Activated CD8-positive, alpha-beta memory T cell treated with anti-CD3 and anti-CD28 coated beads for 1 hour (primary cell): ENCODE measurements at places on chromosomes 4 and X.

DNA sequence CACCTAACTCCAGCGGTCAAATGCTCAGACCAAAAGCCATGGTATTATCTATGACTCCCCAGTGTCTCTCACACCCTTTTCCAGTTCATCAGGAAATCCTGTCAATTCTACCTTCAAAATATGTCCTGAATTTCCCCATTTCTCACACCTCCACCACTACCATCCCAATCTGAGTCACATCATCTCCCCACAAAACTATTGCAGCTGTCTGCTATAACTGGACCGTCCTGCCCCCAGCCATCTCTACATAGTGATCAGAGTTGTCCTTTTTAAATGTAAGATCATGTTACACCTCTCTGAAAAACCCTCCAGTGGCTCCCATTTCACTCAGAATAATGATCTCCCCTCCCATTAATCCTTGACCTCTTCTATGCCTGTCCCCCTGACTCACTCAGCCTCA is 6.8 kb upstream of the ODAPH start:
- DNase-seq = no peak

- DNase-seq = no peak
These were observed 155.1 kb downstream of the SHROOM3 start for GRCh38 chr4:76589872-76590797.

DNA sequence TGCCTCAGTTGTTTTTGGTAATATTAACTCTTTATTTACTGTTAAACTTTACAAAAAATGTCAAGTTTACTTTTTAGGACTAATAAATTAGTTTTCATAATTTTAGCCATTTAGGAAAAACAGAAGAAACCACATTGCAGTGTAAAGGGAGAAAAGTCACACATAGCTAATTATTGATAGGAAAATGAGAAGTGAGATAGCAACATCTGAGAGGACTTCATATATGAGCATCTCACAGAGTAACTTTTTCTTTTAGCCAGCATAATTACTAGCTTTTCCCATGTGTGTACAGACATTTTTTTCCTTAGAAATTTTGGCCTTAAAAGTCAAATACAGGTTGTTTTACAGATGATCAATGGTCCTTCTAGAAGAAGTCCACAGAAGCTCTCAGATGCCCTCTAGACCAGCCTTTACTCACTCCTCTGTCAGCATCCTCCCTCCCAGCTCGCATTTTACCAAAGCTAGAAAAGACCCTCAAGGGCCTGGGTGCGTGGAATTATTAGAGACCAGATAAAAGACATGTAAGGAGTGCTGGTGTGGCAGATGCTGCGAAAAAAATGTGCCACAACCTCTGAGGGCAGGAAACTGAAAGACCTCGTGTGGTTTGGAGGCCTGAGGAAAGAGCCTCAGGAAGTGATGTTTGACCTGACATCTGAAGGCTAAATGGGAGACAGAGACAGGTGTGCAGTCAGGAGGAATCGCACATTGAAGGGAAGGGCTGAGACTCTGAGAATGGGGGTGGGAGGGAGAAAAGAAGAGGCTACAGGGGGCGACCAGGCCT is 156.9 kb downstream of the CBR4 start:
- DNase-seq = no peak

DNA sequence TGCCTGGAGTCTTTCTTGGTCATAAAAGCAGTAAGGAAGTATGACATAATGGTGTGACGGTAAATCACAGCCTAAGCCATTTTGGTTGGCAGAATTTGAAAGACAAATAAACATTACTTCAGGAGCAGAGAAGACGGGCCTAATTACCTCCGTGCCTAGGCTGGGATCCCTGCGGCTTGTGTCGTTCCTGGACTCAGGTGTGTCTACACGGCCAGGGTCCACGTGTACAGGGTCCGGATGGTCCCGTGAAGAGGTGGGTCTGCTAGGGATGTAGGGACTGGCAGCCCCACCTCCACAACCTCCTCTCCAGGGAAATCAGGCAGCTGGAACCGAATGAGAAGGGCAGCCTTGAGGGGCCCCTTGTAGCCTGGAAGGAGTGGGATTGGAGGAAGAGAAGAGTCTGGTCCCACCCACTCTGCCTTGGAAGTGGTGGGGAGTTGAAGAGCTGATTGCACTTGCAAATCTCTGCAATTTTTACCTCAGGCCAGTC is 55.4 kb upstream of the PLAC1 start:
- no peak for DNase-seq

DNA sequence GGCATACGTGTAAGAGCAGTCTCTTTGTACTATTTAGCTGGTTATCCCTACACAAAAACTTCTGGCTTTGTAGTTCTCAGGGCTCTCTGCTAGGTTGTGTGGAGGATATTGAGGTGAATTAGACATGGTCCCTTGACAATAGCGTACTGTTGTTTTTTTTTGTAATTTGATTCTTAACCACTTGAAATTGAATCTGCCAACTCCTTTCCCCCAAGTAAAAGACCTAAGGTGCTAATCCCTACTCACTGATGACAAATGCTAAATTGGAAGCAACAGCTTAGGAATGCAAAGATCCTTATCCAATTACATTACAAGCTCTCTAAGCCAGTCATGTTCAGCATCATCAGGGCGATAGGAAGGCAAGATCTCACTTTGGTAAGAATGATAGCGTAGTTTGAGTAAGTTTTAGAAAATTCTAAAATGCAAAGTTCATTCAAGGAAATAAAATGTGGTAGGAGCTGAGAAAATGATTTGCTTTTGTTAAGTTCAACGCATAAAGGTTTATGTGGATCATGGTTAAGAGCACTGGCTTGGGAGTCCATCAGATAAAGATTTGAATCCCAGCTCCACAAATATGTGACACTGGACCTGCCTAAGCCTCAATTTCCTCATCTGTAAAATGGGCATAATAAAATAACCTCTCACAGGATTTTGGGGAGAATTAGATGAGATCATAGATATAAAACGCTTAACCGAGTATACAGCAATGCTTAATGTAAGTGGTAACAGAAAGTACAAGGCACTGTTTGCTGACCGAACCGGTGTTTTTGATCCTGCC is 39.3 kb downstream of the DOCK11 start:
- no peak for DNase-seq

DNA sequence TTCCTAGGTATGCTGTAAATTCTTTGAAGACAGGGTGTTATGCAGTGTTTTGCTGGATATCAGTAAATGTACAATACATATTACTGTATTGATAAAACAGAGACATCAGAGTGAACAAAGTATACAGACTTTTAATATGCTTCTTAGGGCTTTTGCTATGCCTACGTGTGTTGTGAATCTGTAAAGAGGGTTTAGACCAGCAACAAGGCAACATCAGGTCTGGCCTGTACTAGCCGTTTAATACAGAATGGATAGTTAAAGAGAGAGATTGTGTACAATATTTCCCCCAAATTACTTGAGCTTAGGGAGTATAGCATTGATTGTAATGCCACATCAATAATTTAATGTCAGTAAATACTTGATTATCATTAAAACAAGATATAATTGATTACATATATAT is 75.2 kb downstream of the PAQR3 start:
- no peak for DNase-seq

- DNase-seq = no peak
These were observed 98.0 kb downstream of the SH3KBP1 start for GRCh38 chrX:19789376-19789775.

GRCh38 chr4:74032064-74032463 is 6.4 kb downstream of the CXCL3 start:
- no peak for DNase-seq

GRCh38 chr4:156896527-156896926 is 75.1 kb downstream of the PDGFC start:
- no peak for DNase-seq

- DNase-seq = no peak
These were observed 48.4 kb downstream of the MAGEB17 start for GRCh38 chrX:16215660-16216059.

GRCh38 chrX:111467896-111468295 is 43.5 kb upstream of the SERTM2 start:
- DNase-seq = no peak

GRCh38 chr4:87026800-87027495 is 92.1 kb downstream of the AFF1 start:
- no peak for DNase-seq

DNA sequence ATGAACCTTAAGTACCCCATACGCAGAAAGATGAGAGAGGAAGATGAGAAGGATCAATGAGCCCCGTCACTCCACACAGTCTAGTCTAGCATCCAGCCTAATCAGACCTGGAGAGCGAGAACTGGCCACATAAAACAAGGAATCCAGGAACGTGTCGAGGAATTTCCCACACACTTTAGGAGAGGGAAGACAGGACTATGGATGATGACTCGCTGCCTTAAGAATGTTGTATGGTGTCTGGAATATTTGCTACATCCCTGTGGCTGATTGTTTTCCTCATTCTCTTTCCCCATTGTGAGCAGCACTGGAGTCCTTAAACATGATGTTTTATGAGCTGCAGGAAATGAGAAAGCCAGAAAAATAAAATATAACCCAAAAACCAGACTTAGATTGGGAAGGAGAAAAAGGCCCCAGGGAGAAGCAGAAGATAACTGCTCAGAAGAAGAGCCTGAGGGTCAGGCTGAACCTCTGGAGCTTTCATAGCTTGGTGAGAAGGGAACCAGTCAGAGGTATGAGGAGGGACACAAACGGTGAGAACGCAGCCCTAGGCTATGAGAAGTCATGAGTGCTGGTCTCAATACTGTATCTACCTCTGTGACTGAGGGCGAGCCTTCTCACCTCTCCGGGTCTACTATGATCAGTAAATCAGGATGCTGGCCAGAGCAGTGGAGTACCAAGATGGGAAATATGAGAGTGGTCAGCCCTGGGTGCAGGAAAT is 139.5 kb upstream of the NOCT start:
- no peak for DNase-seq

DNA sequence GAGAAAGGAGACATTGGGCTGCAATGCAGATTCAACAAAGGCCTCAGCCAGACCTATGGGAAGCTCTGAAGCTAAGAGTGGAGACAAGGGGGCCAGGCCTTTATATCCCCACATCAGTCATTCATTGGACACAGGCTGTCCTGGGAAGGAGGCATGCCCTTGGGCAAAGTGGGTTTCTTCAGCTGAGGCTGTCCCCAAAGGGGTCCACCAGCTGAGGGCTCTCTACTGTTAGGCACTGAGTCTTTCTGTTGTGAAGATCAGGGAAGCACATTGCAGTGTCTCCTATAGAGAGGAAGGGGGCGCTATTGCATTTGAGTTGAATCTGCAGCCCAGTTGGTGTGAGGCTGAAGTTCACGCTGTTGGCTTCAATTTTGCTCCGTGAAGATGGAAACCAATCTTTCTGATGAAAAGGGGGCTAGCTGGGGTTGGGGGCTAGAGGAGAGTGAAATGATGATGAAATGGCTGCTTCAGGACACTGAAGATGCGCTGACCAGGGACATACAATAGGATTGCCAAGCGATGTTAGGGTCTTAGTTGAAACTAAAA is 48.0 kb downstream of the SLC25A5 start:
- DNase-seq = peak; percentile 3

DNA sequence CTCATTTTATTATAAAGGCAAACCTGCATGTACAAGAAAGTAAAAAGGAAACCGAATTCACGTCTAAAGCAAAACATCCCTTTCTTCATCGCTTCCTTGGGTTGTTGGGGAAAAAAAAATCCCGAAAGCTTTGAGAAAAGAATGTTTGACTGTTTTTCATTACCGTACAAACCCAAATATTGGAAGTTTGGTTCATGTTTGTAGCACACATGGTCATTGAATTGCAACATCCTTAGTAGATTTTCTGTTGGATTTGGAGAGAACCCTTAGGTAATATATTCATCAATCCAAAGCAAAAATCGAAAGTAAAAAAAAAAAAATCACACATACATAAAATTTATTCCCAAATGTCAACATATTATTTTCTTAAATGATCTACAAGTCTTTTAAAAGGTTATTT is 420.3 kb downstream of the MAPK10 start:
- DNase-seq = no peak

GRCh38 chr4:109494563-109494962 is 60.9 kb downstream of the SEC24B start:
- DNase-seq = no peak

DNA sequence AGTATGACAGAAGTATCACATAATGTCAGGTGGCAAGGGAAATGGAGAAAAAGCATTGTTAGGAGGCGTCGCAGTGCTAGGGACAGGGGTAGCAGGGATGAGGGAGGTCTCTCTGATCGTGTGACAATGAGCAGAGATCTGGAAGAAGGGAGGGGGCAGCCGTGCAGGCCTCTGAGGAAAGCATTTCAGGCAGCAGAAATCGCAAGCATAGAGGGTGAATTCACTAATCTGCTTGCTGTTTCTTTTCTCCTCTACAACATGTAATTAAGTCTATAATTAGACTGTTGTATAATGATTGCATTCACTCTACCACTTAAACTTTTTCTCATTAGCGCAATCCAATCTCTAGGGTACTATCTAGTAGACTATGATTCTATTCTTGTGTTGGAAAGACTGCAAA is 9.1 kb downstream of the CYP4V2 start:
- DNase-seq = no peak

DNA sequence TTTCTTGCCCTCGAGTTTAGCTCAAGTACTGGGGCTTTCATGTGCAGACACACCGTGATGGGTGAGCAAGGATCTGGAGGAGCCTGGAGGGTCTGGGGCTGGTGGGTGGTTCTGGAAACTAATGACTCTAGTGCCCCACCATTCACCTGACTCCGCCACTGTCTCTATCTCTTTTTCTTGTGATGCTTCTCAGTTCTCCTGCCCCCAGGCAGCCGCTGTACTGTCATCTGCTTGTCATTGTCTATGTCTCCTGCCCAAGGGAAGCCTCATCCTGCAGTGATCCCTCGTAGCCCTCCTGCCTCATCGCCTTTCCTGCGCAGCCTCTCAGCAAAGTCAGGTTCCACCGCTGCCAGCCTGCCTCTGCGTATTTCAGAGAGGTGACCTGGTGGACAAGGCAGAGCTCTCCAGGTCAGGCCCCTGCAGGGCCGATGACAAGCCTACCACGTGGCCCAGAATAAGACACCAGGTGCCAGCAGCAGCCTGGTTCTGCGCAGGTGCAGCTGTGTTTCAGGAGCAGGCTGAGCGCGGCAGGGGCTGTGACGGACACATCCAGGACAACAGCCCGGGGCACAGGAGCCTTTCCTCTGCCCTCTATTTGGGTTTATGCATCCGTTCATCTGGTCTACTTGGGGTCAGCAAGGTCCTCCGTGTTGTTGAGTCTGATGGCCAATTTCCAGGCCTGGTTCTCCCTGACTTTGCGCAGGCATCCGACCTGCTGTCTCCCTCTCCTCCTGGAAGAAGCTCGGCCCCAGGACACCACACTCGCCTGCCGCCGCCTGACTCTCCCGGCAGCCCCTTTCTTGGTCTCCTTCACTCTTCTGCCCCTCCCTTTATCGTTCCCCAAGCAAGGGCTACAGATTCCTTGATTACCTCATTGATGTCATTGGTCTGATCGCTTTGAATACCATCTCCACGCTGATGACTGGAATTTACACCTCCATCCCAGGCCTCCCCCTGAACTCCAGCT is 30.9 kb upstream of the CDKN2AIP start:
- DNase-seq = no peak

- no peak for DNase-seq
These were observed 30.5 kb downstream of the NHSL2 start for GRCh38 chrX:71941145-71941544.

GRCh38 chr4:60452266-60452665 is 747.9 kb upstream of the ADGRL3 start:
- no peak for DNase-seq

GRCh38 chrX:30653415-30654131 is at the start of gene GK:
GK (plus strand) TSS chrX:30653423; CDS start chrX:30653538, 115 bp downstream.
- DNase-seq = no peak
